ENCODE measurements at places on chromosomes 3 and 15.

GRCh38 chr15:94086341-94086740, 145.0 kb upstream of the MCTP2 start:
- no peak for DNase-seq

DNA sequence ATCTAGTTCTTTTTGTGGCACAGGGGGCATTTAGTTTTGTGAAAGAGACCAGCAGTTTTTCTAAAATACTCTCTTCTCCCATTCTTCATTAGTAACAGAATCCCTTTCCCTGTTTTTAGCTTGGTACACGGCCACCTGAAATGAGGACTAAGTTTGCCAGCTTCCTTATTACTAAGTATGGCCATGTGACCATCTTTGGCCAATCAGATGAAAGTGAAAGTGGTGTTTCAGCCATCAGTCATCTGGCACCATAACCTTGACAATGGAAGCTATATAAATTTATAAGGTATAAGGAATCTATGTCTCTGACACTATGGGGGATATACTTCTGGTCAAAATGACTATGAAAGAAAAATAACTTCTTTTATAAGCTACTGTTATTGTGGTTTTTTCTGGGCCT, 570.4 kb downstream of the AGBL1 start:
- no peak for DNase-seq

DNA sequence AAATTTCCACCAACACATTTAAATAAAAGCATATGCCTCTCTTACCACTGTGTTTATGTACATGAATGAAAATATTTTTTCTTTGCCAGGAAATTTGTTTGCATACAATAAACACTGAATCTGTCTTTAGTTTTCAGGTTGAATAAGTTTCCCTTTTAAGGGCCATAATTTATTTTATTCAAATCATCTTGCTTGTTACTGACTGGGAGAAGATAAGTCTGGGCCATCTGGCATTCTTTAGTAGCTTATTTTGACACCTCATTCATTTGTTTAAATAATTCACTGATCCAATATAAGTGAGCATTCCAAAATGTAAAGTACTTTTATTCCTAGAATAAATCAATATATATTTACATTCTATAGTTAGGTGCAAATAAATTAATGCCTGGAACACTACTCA, 1001.3 kb downstream of the PLOD2 start:
- no peak for DNase-seq

DNA sequence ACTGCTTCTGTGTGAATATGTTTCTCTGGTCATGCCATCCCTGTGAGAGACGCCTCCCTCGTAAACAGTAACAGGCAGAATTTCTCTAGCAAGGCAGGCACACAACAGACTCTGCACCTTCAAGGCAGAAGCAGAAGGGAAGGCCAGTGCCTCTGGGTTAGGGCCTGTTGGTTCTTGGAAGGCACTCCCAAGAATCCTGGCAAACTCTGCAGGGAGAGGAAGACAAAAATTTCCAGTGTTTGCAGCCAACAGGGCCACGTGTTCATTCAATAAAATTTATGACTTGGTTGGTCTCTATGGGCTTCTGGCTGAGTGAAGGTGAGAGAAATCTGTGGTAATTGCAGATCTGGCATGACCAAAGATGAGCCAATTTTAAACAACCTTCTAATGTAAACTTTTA, 39.3 kb downstream of the NFKBIZ start:
- no peak for DNase-seq

GRCh38 chr3:69386556-69387385, 883 bp upstream of the FRMD4B start:
- DNase-seq, result no peak

GRCh38 chr3:78895528-78895927, 872.3 kb downstream of the ROBO1 start:
- no peak for DNase-seq

- DNase-seq, result no peak
Observed at GRCh38 chr15:74403991-74404563, 29.7 kb downstream of the SEMA7A start.

- DNase-seq, result no peak
Observed at GRCh38 chr3:88758676-88759075, 348.7 kb upstream of the EPHA3 start.

GRCh38 chr3:4492208-4493013, 737 bp upstream of the ITPR1 start:
- peak; percentile 34 for DNase-seq

DNA sequence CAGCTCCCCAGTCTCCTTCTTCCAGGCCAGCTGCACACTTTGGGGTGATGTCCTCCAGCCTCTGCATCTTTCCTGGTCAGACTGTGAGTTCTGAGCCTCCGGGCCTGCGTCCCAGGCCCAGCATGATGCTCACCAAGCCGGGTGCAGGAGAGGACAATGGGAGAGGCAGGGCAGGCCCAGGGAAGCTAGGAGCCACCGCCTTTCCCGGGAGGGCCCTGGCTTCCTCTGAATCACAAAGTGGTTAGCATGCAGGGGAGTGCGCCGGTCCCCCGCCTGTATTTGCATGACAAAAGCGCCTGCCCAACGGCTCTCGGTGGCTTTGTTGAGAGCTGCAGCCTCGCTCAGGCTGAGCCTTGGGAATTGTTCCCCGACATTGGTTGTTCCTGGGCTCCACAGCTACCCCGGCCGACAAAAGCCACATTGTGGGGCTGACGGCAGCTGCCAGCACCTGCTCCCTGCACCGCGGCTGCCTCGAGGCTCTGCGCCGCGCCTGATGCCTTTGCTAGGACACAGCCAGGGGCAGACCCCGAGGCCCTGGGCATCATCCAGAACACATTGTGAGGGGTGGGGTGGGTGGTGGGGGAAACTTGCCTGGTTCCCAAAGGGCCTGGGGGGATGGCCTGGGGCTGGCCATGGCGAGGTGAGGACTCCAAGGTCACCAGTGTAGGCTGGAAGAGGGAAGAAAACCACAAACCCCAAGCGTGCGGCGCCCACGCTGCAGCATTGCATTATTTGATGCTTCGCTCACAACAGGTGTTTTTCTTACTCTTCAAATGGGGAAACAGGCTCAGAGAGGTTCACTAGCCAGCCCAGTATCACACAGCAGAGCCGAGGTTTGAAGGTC, 20.0 kb upstream of the KLF13 start:
- no peak for DNase-seq

- no peak for DNase-seq
Observed at GRCh38 chr15:54017959-54018358, 39.7 kb downstream of the UNC13C start.

DNA sequence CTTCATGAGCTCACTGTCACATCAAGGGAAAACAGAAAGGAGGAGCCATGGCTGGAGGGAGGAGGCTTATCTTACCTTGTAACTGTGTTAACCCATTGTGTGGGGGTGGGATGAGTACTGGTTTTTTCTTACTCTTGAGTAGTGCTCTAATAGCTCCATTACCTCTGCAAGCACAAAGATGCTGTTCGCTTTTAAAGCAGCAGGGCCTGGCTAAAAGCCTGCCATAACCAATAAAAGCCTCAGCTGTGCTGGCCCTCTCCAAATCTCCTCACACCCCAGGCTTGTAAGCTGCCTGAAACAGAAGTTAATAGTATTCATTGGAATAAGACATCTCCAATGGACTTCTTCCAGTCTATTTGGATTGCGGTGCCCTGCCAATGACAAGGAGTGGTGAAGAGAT, 544.1 kb downstream of the TUSC7 start:
- no peak for DNase-seq

DNA sequence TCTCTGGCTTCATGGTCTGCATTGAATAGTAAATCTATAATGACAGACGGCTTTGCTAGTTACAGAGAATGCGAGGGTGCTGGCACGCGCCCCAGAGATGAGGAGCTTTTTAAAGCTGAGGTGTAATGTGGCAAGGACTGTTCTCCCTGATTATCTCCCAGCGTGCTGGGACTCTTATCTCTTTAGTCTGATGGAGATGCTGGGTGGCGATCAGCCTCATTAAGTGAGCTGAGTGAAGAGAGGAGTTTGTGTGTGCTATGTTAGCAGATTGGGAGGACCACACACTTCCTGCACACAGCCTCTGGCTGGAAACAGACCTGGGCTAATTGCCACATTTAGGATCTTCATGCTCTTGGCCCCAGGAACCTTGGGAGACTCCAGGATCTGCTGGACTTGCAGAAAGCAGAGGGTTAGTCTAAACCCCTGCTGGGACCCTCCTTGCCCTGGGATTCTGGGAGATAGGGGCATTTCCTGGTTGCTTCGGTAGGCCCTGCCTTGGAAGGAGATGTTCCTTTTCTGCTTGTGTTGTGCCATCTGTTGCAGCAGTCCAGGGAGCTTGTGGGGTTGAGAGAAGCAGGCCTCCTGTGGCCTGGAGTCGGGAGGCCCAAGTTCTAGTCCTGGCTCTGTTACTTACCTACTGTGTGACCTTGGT, 15.0 kb downstream of the PDIA5 start:
- DNase-seq, result no peak

- no peak for DNase-seq
Observed at GRCh38 chr3:10753964-10754363, 62.1 kb upstream of the SLC6A11 start.

DNA sequence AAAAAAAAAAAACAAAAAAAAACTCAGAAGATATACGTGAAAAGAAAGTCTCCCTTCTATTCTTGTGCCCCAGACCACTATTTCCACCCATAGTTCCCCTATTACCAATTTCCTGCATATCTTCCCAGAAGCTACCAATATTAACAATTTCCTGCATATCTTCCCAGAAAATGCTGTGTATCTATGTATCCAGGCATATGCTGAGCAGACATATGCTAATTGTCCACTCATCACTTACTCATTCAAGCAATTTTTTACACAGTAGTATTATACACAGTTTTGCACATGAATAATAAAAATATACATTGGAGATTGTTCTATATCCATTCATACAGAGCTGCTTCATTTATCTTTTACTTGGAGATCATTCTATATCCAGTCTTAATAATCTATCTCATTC, 12.6 kb upstream of the SLMAP start:
- DNase-seq, result no peak

GRCh38 chr3:77421916-77422315, 382.0 kb downstream of the ROBO2 start:
- DNase-seq, result no peak

DNA sequence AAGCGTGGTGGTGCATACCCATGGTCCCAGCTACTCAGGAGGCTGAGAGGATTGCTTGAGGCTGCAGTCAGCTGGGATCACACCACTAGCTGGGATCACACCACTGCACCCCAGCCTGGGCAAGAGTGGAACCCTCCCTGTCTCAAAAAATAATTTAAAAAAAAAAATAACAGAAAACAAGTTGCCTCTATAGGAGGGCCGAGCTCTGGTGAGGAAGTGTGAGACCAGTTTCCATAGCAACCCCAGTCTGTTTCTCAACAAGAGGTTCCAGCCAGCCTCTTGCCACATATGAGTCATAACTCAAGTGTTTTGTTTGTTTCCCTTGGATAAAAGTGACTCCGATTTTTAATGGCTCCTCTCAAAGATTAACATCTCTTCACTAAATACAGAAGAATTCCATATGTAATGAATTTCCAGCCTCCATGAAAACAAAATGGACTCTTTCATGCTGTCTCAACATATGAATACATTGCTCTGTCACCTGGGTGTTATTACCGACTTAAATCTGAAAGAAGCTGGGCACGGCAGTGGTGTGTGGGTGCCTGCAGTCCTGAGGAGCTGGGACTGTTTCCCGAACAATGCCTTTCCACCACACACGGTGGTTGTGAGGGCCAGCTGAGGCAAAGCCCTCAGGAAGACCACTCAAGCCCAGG, 19.7 kb downstream of the TMEM43 start:
- DNase-seq, result peak; percentile 75

DNA sequence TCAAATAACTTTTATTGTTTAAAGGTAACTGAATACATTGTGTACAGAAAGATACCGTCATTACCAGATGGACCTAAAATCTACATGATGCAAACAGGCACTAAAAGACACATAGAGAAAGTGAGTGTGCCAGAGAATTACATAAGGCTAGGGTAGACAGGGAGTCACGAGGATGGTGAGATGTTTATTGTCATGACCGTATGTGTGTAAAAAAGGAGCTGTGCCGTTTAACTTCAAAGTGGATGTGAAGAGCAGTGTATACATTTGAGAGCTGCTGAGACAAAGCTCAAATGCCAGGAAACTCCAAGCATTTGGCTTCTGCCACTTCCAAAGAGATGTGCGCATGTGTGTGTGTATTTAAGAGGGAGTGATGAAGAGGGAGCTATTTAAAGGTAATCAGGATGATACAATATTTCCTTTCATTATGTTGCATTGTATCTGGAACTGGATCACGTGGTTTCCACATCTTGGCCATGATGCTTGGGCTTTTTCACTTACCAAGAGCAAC, 51.4 kb upstream of the IGF1R start:
- DNase-seq, result no peak

DNA sequence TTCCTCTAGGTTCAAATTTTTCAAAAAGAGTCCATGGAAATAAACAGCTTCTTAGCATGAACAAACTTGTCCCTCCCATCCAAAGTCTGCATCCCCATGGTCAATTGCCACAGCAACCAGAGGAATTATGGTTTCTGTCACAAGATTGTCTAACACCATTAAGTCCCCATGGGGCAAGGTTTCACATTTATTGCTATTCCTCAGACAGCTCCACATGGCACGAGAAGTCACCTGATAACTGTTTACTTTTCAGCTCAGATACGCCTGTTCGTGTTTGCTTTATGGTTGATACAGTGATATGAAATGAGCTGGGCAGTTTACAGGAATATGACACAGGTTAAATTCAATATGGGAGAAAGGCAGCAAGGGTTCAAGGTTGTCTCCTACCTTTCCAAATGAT, 37.9 kb upstream of the MUC13 start:
- DNase-seq, result no peak

GRCh38 chr15:65091946-65092770, 15.6 kb downstream of the KBTBD13 start:
- DNase-seq, result no peak

DNA sequence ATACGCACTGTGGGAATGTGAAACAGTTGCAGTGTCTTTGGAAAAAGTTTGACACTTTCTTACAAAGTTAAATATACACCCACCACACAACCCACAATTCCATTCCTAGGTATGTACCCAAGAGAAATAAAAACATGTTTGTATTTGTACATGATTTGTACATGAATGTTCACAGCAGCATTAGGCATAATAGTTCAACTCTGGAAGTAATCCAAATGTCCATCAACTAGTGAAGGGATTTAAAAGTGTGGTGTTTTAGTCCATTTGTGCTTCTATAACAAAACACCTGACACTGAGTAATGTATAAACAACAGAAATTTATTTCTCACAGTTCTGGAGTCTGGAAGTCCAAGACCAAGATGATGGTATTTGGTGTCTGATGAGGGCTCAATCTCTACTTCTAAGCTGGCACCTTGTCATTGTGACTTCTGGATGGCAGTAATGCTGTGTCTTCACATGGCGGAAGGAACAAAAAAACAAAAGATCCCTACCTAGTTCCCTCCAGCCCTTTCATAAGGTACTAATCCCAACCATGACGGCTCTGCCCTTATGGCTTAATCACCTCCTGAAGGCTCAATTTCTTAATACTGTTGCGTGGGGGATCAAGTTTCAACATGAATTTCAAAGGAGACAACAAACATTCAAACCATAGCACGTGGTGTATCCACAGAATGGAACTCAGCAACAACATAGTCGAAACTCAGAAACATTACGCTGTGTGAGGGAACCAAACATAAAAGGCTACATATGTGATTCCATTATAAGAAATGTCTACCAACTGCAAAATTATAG, 120.5 kb downstream of the AQP9 start:
- no peak for DNase-seq

Measured in T-helper 1 cell (primary cell).